ENCODE measurements at places on chromosomes 2 and 18. TPM values are rescaled to one million over a fixed set of nuclear protein-coding genes. Genes with fewer than 3 reads are reported as not detected.

- no peak for DNase-seq
Observed at GRCh38 chr2:170932166-170932565, 3.1 kb downstream of the GORASP2 start.

- DNase-seq, result no peak
Observed at GRCh38 chr2:51866361-51866760, 834.4 kb upstream of the NRXN1 start.

DNA sequence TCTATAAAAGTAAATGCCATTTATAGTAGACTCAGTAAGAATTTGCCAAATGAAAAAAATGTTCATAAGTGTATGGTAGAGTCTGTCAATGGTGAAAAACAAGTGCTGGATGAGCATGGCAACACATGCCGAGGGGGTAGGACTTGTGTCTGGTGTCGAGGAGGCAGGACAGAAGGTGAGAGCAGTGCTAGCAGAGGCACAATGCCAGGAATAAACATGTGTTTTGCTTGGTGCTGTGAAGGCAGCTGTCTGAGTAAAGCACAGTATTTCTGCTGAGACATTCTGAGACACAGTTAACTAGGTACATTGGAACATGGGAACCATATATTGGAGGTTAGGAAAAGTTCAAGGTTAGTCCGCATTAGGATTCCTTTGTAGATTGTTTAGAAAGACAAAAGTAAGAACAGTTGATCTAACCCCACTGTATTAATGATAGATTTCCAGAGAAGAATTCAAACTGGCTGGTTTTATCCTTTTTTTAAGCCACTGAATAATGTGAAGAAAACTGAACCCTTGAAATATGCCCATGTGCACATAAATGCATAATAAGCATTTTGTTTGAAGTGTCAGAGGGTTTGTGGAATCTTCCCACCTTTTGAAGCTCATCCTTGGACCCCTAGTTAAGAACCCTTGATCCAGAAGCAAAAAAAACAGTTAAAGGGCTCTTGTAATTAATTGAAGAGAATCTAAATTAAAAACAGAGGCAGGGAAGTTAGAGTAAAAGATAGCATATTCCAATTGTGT is 7.1 kb downstream of the RBM45 start:
- no peak for DNase-seq

GRCh38 chr18:65287652-65288051 is 463.2 kb upstream of the CDH7 start:
- DNase-seq, result no peak

GRCh38 chr2:152343426-152343825 is 8.5 kb downstream of the FMNL2 start:
- DNase-seq, result no peak

DNA sequence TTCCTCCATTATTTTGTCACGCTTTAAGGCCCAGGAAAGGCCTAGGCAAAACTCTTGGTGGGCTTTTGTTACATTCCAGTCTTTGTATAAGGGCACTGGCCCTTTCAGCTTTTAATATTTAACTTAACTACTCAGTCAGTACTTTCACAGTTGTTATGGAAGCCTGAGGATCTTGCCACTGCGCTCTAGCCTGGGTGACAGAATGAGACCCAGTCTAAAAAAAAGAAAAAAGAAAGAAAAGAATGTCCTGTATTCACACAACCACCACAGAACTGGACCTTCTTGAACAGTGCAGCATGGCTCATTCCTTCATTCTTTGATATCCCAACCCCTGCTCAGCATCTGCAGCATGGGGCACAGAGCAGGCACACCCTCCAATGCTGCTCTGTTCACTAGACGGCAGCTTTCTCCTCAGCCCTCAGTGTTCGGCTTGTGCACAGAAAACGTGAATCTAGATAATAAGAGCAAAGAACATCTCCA is 93.4 kb upstream of the MSH2 start:
- DNase-seq, result no peak

- DNase-seq, result no peak
Observed at GRCh38 chr2:157743051-157743450, 114.4 kb upstream of the ACVR1C start.

- no peak for DNase-seq
Observed at GRCh38 chr2:190783513-190784263, 96.9 kb upstream of the GLS start.

DNA sequence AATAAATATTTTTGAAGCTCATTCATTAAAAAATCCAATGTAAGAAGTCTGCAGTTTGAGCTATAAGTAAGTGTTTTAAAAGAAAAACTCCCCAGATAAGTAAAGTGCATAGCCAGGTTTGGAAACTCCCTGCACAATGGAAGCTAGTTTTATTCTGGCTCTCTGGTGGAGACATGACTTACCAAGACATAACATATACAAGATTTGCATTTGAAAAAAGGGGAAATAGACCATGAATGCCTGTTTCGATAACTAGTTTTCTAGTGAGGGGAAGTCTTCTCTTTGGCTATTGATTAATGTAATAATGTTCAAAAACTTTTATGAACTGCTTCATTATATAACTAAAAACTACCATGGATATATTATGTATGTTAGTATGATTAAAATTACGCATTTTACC is 435.2 kb downstream of the ARHGAP15 start:
- no peak for DNase-seq

DNA sequence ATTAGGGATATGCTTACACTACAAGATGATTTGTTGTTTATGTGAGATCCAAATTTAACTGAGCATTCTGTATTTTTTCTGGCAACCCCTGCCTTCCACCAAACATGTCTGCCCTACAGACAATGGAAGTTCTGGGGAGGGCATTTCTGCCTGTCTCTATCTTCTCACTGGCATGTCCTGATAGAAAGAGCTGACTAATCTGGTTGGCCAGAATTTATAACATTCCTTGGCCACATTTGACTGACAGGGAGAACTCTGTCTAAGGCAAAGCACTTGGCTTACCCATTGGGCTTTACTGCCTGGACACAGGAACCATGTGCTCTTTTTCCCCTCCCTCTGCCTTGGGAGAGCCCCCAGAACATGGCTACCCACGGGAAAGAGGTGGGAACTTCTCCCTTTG is 70.6 kb upstream of the TMEM178A start:
- no peak for DNase-seq

GRCh38 chr2:138823666-138824065 is 43.5 kb upstream of the NXPH2 start:
- DNase-seq, result no peak

GRCh38 chr2:168614172-168615018 is 158.3 kb downstream of the CERS6 start:
- no peak for DNase-seq

- no peak for DNase-seq
Observed at GRCh38 chr2:118989481-118989880, 47.5 kb downstream of the MARCO start.

- no peak for DNase-seq
Observed at GRCh38 chr2:42838133-42838532, 45.8 kb upstream of the HAAO start.

GRCh38 chr18:39345321-39345720 is 1779.7 kb upstream of the CELF4 start:
- no peak for DNase-seq

DNA sequence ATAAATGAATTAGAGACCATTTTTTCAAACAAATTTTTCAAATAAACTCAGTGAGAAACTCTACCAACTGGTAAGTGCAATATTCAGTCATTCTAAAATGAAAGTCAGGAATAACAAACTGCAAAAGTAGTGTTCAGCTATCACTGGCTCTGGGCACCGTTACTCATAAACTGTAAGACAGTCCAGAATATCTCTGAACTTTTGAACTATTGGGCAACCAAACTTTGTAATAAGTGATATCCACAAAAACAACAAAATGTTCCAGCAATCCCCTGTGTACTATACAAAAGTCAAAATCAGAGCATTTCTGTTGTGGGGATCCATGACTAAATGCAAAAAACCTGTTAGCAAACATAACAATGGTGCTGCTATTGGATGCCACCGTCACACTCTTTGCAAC is 56.3 kb downstream of the SLC25A12 start:
- no peak for DNase-seq

Gene EN1
- 0.72 TPM for total RNA-seq

Gene AKAIN1
- not detected for total RNA-seq

Gene FRZB
- total RNA-seq, result 2.0 TPM

Gene MAP3K19
- not detected for total RNA-seq

Gene TSPYL6
- not detected for total RNA-seq

Gene TXNDC2
- not detected for total RNA-seq

Gene DUSP19
- 1.9 TPM for total RNA-seq

Gene GALNT5
- 0.16 TPM for total RNA-seq
